ENCODE measurements at places on chromosomes 11 and 22. TPM values are rescaled to one million over a fixed set of nuclear protein-coding genes. Genes with fewer than 3 reads are reported as not detected.

DNA sequence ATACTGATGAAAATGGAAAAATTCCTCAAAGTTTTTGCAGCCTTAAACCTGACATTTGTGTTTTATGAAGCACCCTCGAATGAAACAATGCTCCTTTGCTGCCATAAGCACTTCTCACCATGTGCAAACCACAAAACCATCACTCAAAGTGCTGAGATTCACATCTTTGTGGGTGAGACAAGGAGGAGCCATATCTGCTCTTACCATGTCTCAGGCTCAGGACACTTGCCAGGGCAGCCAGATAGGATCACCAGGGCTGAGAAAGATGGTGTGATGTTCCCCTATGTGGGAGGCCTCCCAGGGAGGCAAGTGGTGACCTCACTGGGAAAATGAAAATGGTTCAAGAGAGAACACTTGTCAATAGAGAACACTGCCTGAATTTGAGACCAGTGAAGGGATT, 120.4 kb downstream of the CCDC34 start:
- no peak for DNase-seq

The CABP7 gene
- total RNA-seq = not detected

The BLID gene
- not detected for total RNA-seq

The C22orf31 gene
- total RNA-seq = not detected

All from activated CD4-positive, alpha-beta T cell treated with anti-CD3 and anti-CD28 coated beads for 36 hours (primary cell).